ENCODE measurements at places on chromosomes 3 and 15.
A peak's percentile ranks its signal among the peaks of the same experiment; 100 is the strongest.

GRCh38 chr15:95864467-95864886 lies 466.0 kb upstream of the NR2F2 start:
- no peak for DNase-seq

GRCh38 chr3:65190111-65190510 lies 502.3 kb upstream of the ADAMTS9 start:
- no peak for DNase-seq

GRCh38 chr15:70955151-70955550 lies 62.5 kb downstream of the LRRC49 start:
- DNase-seq, result no peak

DNA sequence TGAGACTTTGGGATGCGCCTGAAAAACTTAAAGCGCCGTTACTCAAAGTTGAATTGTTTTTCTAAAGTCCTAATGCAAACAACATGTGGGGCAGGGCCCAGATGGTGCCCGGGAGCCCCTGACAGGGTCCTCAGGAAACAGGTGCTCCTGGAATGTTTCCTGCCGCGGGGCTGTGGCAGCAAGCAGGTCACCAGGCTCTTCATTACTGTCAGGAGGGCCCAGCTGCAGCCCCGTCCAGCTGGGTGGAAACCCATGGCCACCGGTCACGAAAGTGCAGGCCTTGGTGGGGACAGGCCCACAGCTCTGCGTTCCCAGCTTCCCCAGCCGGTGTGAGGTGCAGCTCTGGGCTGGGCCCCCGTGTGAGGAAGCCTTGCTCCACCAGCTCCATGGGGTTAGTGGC lies 63.9 kb upstream of the GATA2 start:
- DNase-seq, result no peak

GRCh38 chr3:111385971-111386495 lies 156.0 kb upstream of the CD96 start:
- DNase-seq, result peak; percentile 53

GRCh38 chr3:9147215-9147895 lies 102.1 kb downstream of the SRGAP3 start:
- DNase-seq, result no peak

GRCh38 chr3:15601399-15602145 lies at the start of the genes BTD and HACL1:
Gene BTD, plus strand, starts transcription at chr3:15601745. Its CDS starts 33,695 bp downstream, at chr3:15635440.
Gene HACL1, minus strand, starts transcription at chr3:15601569. Its CDS starts 106 bp downstream, at chr3:15601463.
- DNase-seq, result peak; percentile 100

GRCh38 chr3:140577911-140578310 lies 100.0 kb upstream of the TRIM42 start:
- DNase-seq, result no peak

DNA sequence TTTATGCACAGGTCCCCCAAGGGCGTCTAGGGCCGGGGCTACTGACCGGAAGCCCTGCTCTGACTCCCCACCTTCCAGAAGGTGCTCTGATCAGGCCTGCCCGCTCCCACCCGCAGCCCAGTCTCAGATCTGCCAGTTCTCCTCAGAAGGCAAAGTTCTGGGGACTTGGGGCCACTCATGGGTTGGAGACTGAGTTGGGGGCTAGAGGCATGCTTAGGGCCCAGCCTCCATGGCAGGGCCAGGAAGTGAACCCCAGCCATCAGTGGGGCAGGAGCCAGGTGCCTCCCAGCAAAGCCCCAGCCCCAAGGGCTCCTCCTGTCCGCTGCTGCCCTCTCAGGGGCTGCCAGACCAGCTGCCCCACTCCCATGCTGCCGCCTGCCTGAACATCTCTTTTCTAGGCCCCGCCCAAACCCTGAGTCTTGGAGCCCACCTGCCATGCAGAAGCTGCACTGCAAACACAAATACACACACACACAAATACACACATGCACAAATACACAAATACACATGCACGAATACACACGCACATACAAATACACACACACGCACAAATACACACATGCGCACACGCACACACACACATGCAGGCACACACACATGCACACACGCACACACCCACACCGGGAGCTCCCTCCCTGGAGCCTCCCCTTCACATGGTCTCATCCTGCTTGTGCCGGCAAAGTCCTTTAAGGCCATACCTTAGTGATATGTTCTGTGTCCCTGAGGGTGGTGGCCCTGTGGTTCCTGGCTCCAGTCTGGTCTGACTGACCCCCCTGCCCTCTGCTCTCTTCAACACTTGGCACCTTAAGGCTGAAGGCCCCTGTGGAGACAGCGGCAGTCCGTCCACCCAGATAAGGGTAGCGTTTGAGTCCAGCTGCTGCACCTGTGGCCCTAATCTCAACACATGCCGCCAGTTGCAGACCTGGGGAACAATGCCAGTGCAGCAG lies 59.2 kb upstream of the KLF13 start:
- peak; percentile 47 for DNase-seq

DNA sequence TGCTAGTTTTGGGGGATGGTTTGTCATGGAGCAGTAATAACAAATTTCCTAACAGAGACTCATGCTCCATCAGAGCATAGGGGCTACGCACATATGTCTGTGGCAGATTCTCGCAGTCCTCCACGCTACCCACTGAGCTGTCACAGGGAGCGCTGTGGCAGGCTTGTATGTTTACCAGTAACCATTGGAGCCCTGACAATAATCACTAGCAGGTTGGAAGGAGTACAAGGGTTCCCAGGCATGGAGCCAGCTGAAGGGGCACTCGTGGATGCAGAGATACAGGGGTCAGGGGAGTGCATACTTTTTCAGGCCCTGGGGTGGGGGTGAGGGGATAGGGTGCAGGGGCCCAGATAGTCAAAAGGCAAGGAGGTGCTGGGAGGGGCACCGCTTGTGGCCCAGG lies 7.9 kb upstream of the GP9 start:
- no peak for DNase-seq

GRCh38 chr3:58858126-58858525 lies 191.6 kb upstream of the FAM3D start:
- no peak for DNase-seq

- peak; percentile 80 for DNase-seq
These were observed 885 bp downstream of the CDV3 start for GRCh38 chr3:133574260-133574881.

DNA sequence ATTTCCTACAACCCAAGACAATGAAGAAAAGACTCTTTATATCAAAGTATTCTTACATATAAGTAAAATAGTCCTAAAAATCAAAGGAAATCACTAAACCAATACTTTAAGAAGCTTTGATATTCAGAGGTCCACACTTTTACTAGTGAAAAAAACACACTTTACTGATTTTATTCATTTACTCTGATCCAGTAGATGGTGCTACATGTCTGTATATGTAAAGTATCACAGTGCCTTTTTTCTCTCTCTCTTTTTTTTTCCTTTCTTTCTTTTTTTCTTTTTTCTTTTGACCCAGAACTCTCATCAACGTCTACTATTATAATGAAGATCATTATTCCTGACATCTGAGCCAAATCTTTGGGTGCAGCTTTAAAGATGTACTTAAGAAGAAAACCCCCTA lies 10.8 kb upstream of the CCDC39 start:
- DNase-seq, result no peak

- no peak for DNase-seq
These were observed 83.8 kb downstream of the PTPRG start for GRCh38 chr3:61645148-61645547.

DNA sequence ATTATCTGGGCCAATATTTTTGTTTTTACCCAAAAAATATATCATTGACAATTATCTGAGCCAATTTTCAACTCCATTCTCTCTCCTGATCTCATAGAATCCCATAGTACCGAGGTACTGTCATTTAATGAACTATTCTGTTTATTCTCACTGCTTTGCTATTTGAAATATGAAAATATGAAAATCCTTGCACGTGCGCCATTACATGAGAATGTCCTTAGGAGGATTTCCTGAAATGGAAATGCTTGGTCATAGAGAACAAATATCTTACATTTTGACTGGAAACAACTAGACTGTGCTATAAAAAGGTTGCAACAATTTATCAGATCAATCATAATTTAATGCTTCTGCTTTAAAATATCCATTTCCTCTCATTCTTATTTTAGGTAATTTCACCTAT lies 18.3 kb downstream of the FRMD4B start:
- DNase-seq, result no peak

DNA sequence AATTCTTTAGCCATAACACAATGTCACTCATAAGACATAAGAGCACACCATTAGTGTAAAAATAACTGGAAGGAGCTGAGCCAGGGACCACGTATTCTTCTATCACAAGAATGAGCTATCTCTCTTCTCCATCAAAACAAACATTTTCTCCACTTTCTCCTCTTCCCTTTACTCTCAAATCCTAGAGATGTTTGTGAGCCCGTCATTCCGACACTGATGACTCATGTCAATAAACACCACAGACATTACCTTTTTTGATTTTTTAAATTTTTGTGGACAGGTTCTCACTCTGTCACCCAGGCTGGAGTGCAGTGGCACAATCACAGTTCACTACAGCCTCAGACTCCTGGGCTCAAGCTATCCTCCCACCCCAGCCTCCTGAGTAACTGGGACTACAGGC lies 86.6 kb downstream of the MEX3B start:
- no peak for DNase-seq

DNA sequence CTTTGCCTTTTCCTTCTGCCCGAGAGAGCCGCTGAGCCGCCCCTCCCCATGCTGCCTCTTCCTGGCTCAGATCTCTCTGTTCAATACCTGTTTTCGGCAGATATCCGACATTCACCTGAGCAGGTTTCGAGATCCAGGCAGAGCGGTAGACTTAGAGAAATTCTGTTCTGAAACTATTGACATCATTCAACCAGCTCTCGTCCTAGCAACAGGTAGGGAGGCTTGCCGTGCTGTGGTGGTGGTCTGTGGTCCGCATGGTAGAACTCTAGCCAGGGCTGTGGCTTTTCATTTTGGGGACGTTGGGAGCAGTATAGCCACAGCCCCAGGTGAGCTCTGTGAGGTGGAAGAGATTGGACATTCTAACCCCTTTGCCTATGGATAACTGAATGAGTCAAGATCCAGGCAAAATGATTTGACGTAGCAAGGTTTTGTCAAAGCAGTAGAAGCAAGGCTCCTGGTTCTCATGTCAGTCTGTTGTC lies 810 bp downstream of the TMEM62 start:
- no peak for DNase-seq

GRCh38 chr3:160139291-160139690 lies 85.9 kb upstream of the C3orf80 start:
- no peak for DNase-seq

DNA sequence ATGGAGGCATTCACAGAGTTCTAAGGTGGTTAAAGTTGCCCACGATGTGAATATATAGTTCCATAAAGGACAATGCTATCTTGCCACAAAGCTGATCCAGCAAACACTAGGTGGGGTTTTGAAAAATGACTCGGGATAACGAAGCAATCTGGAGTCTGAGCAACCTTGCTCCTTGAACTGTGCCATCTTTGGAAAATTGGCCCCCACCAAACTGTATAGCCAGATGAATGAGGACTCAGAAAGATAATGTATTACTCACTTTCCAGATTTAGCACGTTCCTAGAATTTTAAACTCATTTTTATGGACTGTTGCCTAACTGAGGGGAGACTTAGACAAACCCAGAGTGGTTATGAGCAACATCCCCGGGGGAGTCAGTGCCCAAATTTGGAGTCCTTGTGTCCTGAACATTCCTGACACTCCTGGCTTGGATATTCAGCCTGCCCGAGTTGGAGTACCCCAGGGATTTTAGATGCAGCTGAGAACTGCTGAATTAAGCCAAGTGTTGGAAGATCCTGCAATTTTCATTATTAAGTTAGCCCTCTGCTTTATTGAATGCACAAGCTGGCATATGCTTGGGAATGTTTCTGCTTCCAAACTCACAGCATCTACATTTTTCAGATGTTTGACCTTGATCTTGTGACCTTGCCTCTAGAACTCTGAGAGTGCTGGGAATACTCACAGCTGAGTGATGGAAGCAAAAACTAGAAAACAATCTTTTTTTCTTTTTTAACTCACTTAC lies 8.8 kb upstream of the MAGI1 start:
- no peak for DNase-seq

GRCh38 chr15:83063551-83063950 lies 3.5 kb downstream of the BTBD1 start:
- no peak for DNase-seq

- no peak for DNase-seq
These were observed 177.9 kb downstream of the CDIN1 start for GRCh38 chr15:36757189-36757814.

- no peak for DNase-seq
These were observed 90.6 kb upstream of the FLNB start for GRCh38 chr3:57917601-57918000.

DNA sequence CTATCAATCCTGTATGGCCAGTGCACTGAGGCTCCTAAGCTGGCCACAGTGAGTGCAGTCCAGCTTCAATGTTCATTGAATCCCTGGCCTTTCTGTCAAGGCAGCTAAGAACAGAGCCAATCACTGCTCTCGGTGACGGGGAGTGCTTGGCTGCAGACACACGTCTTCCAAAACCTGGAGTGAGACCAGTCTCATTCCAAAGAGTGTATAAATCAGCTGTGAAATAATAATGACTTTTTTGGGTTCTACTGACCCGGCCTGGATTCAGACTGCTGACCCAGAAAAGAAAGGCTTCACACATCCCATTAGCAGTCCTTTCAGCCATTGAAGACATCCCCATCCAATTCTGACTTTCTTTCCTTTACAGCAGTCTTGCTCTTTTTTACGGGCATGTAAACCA lies 665.5 kb downstream of the GBE1 start:
- DNase-seq, result no peak

GRCh38 chr3:62815981-62816380 lies 59.2 kb downstream of the CADPS start:
- DNase-seq, result no peak

DNA sequence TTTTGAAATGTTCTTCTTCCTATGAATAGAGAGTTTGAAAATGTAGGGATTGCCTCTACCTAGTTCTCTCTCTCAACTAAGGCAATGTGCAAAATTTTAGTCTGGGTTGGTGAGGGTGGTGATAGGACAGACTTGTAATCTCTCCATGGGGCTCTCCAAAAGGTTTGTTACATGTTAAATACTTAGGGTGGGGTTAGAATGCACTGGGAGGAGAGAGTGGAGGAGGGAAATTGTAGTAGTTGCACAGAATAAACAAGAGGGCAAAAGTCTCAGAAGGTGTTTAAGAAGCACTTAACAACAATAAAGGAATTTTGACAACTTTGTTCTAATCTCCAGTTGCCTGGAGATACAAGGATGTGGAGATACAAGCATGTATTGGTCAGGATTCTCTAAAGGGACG lies 230.4 kb downstream of the NECTIN3 start:
- DNase-seq, result no peak

DNA sequence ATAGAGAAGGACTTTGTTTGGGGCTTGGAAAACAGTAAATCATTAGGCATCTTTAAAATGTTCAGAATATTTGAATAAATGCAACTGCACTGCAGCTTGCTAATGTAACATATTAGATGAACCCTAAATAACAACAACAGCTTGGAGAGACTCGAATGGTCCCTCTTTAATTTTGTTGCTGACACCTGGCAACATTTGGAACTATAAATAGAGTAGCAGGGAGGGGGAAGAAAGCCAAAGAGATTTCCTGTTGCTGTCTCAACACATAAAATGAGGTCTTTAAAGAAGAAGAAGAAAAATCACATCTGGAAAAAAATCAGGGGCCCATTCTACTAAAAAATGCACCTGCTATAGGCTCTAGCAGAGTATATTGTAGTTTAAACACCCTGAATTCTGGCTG lies 49.9 kb upstream of the DPPA4 start:
- no peak for DNase-seq

Data from islet precursor cell (in vitro differentiated cells).